ENCODE measurements at places on chromosomes 1 and 21. TPM values are rescaled to one million over a fixed set of nuclear protein-coding genes. Genes with fewer than 3 reads are reported as not detected.

Gene C4BPB
- 0.92 TPM for total RNA-seq

Gene AADACL4
- not detected for total RNA-seq

Gene FOXD2
- total RNA-seq, result 0.35 TPM

Gene CCDC185
- total RNA-seq, result 0.13 TPM

Gene PPIE
- 43.3 TPM for total RNA-seq

Gene LAPTM5
- total RNA-seq, result 0.18 TPM

Data from A549 treated with CpdA at 1 μM for 4 hours (cell line).